NB4 (cell line): ENCODE measurements at places on chromosomes 4 and X.

DNA sequence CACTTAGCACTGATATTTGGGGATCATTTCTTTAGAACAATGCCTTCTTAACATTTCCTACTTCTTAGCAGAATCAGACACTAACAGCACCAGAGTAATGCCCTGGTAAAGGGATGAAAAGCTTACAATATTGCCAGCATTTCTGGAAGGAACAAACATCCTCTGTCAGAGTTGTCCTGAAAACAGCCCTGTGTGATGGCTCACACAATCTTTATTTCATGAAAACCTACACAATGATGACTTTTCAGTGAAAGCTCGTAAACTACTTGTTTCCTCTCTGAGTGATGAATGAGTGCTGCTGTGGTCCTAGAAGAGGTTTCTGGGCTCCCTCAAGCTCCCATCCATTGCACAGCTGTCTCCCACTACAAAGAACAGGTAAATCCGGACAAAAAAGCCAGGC lies 52.8 kb downstream of the GPC4 start:
- DNase-seq: no peak

DNA sequence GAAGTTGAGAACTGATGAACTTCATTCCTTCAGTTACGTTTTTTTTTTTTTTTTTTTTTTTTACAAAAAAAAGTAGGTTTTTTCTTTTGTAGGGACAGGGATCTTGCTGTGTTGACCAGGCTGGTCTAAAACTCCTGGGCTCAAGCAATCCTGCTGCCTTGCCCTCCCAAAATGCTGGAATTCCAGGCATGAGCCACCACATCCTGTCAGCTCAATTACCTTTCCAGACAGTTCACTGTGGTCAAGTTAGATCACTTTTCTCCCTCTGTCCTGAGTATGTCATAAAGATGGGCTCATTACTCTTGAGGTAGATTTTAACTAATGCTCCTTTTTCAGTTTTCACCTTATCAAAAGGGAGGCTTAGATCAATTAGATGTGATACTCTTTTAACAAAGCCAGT lies 10.8 kb upstream of the NR3C2 start:
- DNase-seq: no peak

DNA sequence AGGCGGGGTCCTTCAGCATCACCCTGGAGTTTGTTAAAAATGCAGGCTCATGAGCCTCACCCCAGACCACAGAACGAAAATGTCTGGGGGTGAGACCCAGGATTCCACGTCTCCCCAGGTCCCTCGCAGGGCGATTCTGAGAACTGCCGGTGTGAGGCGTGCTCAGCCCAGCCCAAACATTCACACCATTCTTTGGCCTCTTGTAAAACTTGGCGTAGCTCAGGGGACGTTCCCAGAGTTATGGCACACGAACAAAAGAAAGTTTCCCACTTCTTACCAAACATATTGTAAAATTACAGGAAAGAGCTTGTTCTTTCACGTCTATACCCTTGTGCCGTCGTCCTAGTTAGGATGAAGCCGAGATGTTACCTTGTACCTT lies 12.9 kb downstream of the CD99 start:
- DNase-seq: no peak

- no peak for DNase-seq
These were observed 57.2 kb upstream of the AFF2 start for GRCh38 chrX:148443216-148443615.

GRCh38 chr4:102610007-102610406 lies 108.8 kb downstream of the NFKB1 start:
- DNase-seq: peak; percentile 44

GRCh38 chr4:834368-835147 lies 8.6 kb upstream of the CPLX1 start:
- no peak for DNase-seq

DNA sequence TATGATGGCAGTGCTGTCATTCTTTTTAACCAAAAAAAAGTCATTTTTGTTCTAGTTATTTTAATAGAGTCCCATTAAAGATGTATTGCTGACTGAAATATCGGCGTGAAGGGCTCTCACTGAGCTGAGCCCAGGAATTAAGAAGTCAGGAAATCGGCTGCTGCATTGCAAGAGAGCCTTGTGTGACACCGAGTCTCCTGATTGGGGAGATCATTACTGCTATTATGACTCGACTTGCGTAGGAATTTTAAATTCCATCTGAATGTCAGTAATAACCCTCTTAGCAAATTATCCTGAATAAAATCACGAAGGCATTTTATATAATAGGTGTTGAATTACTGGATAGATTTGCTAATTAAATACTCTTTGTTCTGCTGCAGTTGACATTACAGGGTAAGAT lies 111.5 kb downstream of the POLA1 start:
- DNase-seq: no peak

DNA sequence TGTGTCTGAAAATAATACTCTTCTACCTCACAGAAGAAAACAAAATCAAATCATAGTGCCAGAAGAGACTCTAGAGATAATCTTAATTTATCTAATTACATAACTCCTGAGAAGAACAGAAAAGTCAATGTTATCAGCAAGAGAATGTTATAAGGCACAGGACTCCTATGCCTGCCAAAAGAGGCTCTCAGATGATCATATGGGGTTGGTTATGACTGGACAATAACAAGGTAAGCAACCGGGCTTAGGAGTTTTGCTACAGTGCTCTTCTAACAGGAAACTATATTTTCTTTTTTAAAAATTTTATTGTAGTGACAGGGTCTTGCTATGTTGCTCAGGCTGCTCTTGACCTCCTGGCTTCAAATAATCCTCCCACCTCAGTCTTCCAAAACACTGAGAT lies 3.5 kb upstream of the C4orf17 start:
- no peak for DNase-seq

GRCh38 chr4:86831262-86832130 lies 17.7 kb downstream of the SLC10A6 start:
- no peak for DNase-seq

DNA sequence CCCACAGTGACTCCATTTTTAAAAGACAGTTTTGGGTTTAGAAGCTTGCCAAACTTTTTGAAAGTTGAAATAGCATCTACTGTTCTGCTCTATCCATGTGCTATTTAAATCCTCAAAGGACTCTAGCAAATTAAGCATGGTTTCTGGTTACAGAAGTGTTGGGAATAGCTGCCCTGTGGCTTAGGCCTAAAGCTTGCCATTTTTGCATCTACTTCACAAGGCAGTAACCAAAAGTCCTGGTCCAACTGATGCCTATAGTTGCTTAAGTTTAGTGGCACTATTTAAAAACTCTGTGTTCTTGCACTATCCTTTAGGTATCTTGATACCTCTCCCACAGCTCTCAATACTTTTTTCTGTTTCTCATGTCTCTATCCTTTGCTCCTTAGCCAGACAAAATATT lies 251.0 kb upstream of the GPC4 start:
- DNase-seq: no peak

DNA sequence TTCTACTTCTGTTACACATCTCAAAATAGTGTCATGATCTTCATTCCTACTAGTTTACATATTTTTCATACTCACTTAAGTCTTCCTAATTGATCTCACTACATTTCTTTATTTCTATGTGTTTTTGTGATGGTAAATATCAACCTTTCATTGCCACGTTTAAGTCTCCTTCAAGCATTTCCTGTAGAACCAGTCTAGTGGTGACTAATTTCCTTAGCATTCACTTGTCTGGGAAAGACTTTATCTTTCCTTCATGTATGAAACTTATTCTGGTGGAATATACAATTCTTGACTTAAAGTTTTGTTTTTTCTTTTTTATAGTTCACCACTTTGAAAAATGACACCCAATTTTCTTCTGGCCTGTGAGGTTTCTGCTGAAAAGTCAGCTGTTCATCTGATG lies 181.4 kb upstream of the NEIL3 start:
- no peak for DNase-seq

- no peak for DNase-seq
These were observed 100.8 kb upstream of the PLS3 start for GRCh38 chrX:115459883-115460880.

GRCh38 chr4:43411226-43411625 lies 518.7 kb downstream of the GRXCR1 start:
- no peak for DNase-seq

- DNase-seq: no peak
These were observed 89.4 kb upstream of the DKK2 start for GRCh38 chr4:107125496-107125895.

GRCh38 chrX:107559506-107559905 lies 68.8 kb upstream of the PRPS1 start:
- DNase-seq: no peak

GRCh38 chrX:94830717-94831116 lies 1156.7 kb downstream of the FAM133A start:
- DNase-seq: no peak
